ENCODE measurements at places on chromosomes 12 and 14.

GRCh38 chr14:89351516-89352404, 65.3 kb downstream of the FOXN3 start:
- peak; percentile 7 for DNase-seq

- DNase-seq, result no peak
Observed at GRCh38 chr12:20128928-20129327, 239.4 kb upstream of the PDE3A start.

GRCh38 chr12:32997471-32997870, 100.9 kb upstream of the PKP2 start:
- DNase-seq, result no peak

DNA sequence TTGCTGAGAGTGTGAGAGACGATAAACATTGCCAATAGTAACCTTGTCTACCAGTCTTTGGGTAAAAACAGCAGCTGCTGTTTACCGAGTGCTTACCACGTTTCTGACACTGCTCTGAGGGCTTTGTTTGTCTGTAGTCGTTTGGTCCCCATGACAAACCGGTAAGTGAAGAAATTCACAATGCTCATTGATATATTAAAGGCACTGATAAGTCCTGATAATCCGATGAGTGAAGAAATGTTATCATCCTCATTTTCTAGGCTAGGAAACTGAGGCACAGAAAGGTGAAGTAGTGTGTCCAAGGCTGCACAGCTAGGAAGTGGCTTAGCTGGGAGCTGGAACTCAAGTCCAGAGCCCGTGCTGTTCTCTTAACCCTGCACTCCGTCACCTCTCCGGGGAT, 138.6 kb downstream of the SCARB1 start:
- no peak for DNase-seq

DNA sequence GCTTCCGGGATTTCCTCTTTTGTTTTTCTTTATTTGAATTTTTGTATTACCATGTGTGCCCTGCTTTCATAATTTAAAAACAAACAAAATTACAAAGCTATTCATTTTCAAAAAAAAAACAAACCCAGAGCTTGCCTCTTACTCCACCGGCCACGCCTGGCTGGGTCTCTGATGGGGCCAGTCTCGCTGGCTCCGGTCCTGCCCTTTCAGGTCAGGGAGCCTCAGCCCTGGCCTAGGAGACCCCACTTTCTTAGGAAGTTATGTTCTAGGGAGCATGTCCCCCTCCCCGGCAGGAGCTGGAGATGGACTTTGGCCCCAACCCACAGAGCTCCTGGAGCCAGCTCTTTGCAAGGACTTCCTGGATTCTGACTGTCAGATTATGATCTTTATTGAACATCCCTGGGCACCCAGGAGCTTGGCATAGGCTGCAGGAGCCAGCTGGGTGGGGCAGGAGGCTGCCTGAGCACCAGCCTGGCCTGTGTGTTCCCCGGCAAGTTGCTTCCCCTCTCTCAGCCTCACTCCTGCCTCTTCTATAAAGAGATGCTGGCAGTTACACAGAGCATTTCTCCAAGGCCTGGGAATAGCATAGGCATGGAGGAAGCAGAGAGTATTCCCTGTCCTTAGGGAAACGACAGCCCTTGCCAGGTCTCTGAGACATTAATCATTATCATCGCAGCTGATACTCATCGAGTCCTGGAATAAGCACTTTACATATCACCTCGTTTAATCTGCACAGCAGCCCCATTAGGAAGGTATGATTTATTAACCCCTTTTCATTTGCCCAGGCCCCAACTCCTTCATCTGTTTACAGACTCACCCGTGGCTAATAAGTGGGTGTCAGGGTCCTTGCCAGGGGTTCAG, 3.5 kb downstream of the DEGS2 start:
- no peak for DNase-seq

DNA sequence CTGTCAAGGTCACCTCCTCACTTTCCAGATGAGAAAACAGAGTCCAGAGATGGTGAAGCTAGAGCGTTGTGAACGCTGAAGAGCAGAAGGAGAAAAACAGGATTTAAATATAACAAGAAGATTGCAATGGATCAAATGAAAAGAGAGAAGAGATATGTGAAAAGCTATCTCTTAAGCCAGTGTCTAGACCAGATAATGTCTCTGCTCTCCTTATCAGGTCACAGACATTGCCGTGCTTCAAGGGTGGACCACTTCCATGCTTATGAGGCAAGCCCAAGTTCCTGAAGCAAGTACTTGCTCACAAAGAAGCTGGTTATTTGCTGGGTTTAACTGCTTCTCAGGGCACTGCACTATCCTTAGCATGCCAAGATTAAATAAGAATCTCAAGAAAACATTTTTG, 31.6 kb upstream of the FRS2 start:
- DNase-seq, result no peak

DNA sequence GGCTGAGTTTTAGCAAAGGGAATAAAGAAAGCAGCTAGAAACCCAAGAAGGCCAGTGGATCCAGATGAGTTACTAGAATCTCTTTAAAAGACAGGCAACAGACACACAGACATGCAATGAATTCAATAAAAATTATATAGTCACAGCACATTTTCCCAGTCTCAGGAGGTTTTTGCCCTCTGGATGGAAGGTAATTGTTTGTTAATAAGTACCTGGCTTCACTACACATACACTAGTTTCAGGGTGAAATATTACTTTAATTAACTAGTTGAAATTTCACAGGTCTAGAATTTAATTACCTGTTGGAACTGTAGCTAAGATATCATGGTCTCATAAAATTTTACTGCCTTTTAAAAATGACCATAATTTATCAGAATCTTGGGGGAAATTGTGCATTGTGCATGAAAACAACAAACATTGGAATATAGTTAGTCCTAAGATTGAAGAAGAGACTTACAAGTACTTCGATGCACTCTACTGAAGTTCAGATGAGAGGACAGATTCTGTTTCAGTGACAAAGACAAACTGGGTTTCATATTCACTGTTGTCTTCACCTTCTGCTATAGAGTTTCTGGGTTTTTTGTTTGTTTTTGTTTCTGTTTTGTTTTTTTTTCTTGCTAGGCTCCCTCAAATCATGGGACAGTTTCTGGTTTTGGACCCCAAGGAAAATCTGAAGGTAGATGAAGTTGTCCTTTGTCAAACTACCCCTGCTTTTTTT, 277.0 kb upstream of the GARIN6 start:
- DNase-seq, result no peak

GRCh38 chr12:69508091-69508490, 37.9 kb downstream of the FRS2 start:
- DNase-seq, result no peak

DNA sequence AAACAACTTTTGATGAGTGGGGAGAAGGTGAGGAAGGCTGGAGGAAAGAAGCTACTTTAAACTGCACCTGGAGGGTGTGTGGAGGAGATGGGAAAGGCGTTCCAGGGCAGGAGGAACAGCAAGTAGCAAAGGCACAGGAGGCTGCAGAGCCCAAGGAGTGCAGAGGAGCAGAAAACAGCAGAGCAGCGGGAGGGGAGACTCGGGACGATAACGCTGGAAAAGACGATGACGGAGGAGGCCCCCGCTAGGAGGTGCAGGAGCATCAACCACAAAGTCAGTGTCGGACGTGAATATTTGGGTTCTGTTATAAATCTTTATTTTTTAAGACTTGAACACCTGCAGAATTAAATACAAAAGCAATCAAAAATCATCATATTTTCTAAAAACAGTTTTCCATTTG, 44.9 kb downstream of the LGMN start:
- DNase-seq, result no peak

- DNase-seq, result no peak
Observed at GRCh38 chr12:108063192-108063591, 65.9 kb upstream of the WSCD2 start.

- DNase-seq, result no peak
Observed at GRCh38 chr12:131471271-131471905, 239.5 kb upstream of the SFSWAP start.

DNA sequence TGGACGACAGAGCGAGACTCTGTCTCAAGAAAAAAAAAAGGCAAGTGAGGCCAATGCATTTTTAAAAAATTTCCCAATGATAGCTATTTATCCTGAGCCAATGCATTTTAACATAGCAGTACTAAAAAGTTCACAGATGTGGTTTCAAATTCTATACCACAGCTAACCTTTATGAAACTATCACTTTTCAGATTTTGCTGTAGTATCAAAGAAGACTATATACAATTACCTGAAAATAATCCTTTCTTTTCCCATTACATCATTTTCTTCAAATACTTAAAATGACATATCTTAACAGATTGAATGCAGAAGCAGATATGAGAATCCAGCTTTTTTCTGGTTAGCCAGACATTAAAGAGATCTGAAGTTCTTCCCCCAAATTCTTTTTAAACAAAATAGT, 13.2 kb downstream of the ATF7 start:
- DNase-seq, result no peak

GRCh38 chr12:92027701-92028440, 117.8 kb downstream of the BTG1 start:
- no peak for DNase-seq

DNA sequence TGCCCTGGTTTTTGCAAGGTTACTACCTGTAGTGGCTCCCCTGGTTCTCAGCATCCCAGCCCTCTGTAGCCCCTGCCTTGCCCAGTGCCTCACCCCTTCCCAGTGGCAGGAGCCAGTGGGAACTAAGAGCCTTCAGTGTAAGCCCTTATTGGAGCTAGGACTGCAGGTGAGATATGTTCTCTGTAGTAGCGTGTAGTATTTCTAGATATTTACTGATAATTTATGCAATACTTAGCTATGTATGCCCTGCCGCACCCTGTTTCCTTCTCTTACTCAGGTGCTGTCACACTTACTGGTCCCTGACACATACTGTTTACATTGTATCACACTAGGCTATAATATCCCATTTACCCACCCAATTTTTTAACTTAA, 3.6 kb downstream of the BMAL2 start:
- DNase-seq, result no peak

DNA sequence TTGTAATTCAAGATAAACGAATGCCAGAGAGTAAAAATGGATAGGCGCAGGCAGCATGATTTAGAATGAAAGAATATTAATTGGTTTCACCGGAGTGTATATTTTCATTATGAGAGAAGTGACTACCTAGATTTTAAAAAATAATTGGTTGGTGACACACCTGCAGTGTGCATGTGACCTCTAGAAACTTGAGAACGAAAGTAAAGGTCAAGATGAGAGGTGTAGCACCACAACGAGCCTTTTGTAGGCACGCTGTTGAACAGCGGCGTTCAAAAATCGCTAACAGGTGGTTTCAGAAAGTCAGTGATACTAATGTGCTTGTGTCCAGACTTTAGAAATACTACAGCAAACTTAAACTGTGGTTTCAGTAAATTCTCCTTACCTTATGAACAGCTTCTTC, 123.8 kb downstream of the NPAS3 start:
- no peak for DNase-seq

DNA sequence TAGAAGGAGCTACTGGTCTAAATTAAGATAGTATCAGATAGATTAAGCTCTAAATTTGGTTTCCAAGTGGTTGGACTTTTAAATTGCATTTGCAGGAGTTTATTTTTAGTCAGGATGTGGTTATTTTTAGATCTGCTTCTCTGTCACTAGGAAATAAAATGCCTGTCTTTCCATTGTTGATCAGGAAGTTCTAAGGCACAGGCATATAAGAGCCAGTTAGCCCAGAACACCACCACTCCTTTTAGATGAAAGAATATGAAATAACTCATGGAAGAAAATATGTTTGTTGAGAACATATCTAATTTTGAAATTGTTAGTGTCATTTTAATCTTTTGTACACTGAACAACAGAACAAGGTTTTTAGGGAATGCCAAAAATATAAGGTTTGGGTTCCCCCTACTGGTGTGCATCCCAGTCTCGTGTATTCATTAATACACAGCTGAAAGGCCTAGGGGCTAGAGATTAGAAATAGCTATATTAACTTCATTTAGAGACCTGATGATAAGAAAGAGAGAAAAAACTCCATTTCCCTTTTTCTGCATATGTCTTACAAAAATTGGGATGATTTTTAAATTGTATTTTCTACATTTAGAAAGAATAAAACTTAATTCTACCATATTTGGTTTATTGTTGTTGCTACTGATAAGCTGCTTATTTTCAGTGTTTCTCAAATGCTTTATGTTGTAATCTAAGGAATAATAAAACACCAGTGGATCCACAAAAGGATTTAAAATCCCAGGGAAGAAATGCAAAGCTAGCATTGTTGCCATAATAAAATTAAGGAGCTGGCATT, 67.2 kb downstream of the RIC8B start:
- no peak for DNase-seq

- DNase-seq, result no peak
Observed at GRCh38 chr12:72511906-72512305, 239.7 kb downstream of the TRHDE start.

DNA sequence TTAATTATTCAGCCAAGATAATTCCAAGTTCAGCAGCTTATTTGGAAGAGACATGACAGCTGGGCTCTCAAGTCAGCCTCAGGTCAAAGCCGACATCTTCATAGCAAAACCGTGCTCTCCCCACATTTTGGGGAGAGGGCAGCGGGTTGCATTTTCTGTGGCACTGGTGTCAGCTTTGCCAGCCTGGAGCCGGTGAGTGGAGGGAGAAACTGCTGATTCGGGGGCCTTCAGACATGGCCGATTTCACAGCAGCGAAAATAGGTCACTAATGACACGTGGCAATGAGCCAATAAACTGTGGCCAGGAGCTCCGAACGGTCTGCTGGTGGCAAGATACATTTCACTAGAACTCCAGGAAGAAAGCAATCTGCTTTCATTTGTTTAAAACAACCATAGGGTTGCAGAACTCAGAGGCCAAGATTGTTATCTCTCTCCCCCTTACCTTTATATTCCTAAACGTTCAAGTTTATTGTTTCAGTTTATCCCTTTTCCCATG, 173.2 kb downstream of the CAND1 start:
- DNase-seq, result no peak

DNA sequence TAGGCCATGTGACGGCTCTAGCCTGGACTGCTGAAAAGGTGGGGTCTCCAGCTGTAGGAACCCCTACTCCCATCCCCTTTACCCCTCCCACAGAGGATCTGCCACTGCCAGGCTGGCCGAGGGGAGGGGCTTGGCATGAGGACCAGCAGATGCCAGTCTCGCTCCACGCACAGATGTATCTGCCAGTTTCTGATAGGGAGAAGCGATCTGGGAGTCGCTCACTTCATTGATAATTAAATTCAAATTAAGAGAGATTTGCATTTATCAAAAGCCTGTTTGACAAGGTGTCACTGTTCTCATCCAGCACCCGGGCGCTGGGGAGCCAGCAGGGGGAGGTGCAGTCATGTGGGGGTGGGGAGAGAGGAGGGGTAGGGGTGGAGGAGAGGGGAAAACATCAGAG, 217.6 kb upstream of the MYL2 start:
- DNase-seq, result no peak

- DNase-seq, result no peak
Observed at GRCh38 chr12:63294327-63294632, 143.3 kb upstream of the AVPR1A start.

GRCh38 chr12:33589576-33590114, 150.0 kb upstream of the SYT10 start:
- no peak for DNase-seq

- no peak for DNase-seq
Observed at GRCh38 chr12:41968599-41968998, 176.1 kb downstream of the GXYLT1 start.
